ENCODE measurements at places on chromosomes 13 and 19. TPM values are rescaled to one million over a fixed set of nuclear protein-coding genes. Genes with fewer than 3 reads are reported as not detected.

CYP2B6 gene
- 0.23 TPM for total RNA-seq

RCBTB1 gene
- total RNA-seq, result 10.6 TPM

TEKTIP1 gene
- 1.7 TPM for total RNA-seq

EDNRB gene
- not detected for total RNA-seq

CEP89 gene
- 11.9 TPM for total RNA-seq

TMEM38A gene
- total RNA-seq, result 17.2 TPM

ZNF865 gene
- total RNA-seq, result 18.3 TPM

MAB21L1 gene
- total RNA-seq, result not detected

KLK2 gene
- 1.6 TPM for total RNA-seq

APC2 gene
- total RNA-seq, result 0.26 TPM

- H3K36me3 ChIP-seq, result no peaks in the 10 kb centered on the region
- no peak overlapping the region for H3K4me3 ChIP-seq
- DNase-seq, result no peak
- no peaks in the 10 kb centered on the region for H3K4me1 ChIP-seq
Measured at GRCh38 chr13:47454986-47455385, 546.1 kb downstream of the SUCLA2 start.

GRCh38 chr19:55223291-55224037, 5.1 kb downstream of the TMEM86B start:
- no peaks in the 10 kb centered on the region for H3K27me3 ChIP-seq
- H3K27ac ChIP-seq, result no peak overlapping the region
- H3K4me3 ChIP-seq, result no peak overlapping the region
- no peaks in the 10 kb centered on the region for H3K36me3 ChIP-seq

DNA sequence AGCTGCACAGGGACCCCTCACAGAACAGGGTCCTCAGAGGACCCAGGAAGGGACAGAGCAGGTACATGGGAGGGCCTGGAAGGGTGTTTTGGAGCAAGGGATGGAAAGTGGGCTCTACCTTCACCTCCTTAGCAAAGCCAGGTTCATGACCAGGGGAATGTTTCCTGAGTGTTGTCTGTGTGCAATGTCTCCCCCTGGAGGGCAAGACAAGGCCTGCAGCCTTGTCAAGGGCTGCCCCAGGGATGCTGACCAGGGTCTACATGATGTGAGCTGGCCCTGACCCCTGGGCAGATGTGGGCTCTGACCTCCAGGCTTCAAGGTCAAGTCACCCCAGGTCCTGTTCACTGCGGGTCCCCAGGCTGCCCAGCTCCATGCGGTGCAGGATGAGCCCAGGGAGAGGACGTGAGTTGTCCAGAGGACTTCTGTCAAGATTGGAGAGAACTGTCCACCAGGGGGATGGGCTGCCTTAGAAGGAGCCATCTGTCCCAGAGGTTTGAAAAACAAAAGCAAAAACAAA, 1.0 kb upstream of the CEACAM1 start:
- H3K36me3 ChIP-seq, result no peaks in the 10 kb centered on the region
- DNase-seq, result no peak

DNA sequence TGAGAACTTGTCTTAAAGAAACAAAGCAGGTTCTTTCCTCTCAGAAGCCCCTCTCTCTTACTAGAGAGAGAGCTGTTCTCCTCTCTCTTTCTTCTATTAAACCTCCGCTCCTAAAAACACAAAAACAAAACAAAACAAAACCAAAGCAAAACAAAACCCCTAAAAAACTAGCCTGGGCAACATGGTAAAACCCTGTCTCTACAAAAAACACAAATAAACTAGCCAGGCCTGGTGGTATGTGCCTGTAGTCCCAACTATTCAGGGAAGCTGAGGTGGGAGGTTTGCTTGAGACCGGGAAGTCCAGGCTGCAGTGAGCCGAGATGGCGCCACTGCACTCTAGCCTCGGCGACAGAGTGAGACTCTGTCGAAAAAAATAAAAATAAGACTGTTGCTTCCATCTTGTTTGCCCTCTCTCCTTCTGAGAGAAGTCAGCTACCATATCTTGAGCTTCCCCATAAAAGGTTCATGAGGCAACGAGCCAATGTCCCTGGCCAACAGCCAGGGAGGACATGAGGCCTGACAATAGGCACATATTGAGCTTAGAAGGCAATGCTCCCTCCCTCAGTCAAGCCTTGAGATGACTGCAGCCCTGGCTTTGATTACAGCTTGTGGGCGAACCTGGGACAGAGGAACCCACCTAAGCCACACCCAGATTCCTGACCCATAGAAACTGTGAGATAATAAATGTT, 17.5 kb upstream of the FLT3 start:
- H3K36me3 ChIP-seq, result no peaks in the 10 kb centered on the region
- H3K4me3 ChIP-seq, result no peak overlapping the region
- H3K27me3 ChIP-seq, result no peaks in the 10 kb centered on the region
- DNase-seq, result no peak

- DNase-seq, result no peak
- H3K4me1 ChIP-seq, result no peaks in the 10 kb centered on the region
- H3K4me3 ChIP-seq, result no peak overlapping the region
- H3K27ac ChIP-seq, result no peak overlapping the region
- no peaks in the 10 kb centered on the region for H3K36me3 ChIP-seq
Measured at GRCh38 chr13:48891586-48891985, 84.1 kb upstream of the FNDC3A start.

GRCh38 chr13:111547726-111548273, 227.4 kb downstream of the TEX29 start:
- no peak for DNase-seq
- H3K36me3 ChIP-seq, result no peaks in the 10 kb centered on the region
- H3K27ac ChIP-seq, result no peak overlapping the region
- H3K4me1 ChIP-seq, result no peaks in the 10 kb centered on the region
- no peak overlapping the region for H3K4me3 ChIP-seq

- no peak for DNase-seq
- H3K4me3 ChIP-seq, result no peak overlapping the region
- no peaks in the 10 kb centered on the region for H3K36me3 ChIP-seq
- no peaks in the 10 kb centered on the region for H3K27me3 ChIP-seq
- H3K27ac ChIP-seq, result no peak overlapping the region
Measured at GRCh38 chr19:47058621-47059022, 10.2 kb upstream of the TMEM160 start.

- H3K4me3 ChIP-seq, result no peak overlapping the region
- H3K27me3 ChIP-seq, result no peaks in the 10 kb centered on the region
- H3K4me1 ChIP-seq, result no peaks in the 10 kb centered on the region
Measured at GRCh38 chr13:44172281-44172810, 201.3 kb upstream of the SERP2 start.

- H3K4me1 ChIP-seq, result no peaks in the 10 kb centered on the region
- no peak overlapping the region for H3K4me3 ChIP-seq
- no peak overlapping the region for H3K27ac ChIP-seq
- H3K27me3 ChIP-seq, result no peaks in the 10 kb centered on the region
- no peak for DNase-seq
Measured at GRCh38 chr13:103839460-103839859, 773.2 kb upstream of the SLC10A2 start.

DNA sequence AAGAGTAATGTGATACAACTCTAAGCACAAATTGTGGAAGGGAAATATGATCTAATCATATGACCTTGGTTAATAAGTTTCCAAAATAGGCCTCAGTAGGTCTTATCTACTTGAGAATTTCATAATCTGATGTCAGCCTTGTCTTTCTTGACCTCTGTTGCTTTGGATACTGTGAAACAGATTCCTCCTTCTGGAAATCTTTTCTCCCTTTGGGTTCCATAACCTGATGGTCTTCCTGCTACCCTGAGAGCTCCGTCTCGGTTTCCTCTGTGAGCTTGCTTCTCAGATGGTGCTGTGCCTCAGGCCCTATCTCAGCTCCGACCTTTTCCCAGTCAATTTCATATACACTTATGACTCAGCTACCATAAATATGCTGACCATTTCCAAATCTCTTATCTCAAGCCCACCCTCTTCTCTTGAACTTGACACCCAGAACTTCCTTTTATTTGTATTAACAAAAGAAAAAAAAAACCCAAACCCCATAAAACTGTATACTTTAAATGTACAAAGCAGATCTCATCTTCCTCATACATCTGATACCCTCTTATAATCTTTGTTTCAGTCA, 6.4 kb upstream of the SLC46A3 start:
- H3K36me3 ChIP-seq, result no peaks in the 10 kb centered on the region
- no peaks in the 10 kb centered on the region for H3K4me1 ChIP-seq
- no peaks in the 10 kb centered on the region for H3K27me3 ChIP-seq
- H3K27ac ChIP-seq, result no peak overlapping the region
- DNase-seq, result no peak

DNA sequence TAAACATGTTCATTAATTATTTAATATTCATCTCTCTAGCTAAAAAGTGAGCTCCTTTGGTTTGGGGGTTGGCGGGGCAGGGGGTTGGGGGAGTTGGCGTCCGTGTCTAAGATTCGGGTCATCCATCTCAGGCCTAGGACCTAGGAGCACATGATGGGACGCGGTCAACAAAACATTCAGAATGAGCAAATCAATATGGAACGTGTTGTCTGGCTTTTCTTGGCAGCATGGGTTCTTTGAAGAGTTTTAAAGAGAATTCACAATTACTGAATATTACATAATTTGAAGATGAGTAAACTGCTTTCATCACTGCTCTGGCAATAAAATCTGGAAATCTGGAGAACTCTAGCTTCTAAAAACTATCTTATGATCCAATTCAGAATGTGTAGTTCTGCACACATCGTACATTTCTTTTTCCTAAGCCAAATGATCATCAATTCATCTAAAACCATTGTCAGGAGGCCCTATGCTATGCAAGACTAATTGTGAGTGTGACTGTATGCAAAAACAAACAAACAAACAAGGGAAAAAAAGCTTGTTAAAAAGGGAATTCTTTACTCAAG, 5.4 kb upstream of the ARGLU1 start:
- no peak for DNase-seq
- no peak overlapping the region for H3K27ac ChIP-seq
- H3K4me3 ChIP-seq, result no peak overlapping the region
- H3K27me3 ChIP-seq, result no peaks in the 10 kb centered on the region
- H3K4me1 ChIP-seq, result no peaks in the 10 kb centered on the region

DNA sequence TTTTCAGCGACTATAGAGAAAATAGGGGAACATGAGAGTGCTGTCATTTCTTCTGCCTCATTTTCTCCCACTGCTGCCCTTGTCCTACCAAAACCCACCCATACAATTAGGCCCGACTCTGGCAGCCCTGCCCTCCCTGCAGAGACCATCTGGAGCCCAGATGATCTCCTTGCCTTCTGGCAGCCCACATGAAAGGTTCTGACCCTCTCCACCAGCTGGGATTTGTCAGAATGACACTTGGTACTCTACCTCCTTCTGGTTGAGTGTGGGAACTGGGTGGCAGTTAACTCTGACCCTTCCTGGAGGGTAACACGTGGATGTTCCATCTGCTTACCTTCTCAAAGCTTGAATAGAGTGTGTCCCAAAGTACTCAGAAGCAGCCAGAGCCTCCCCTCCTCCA, 21.0 kb upstream of the SIAH3 start:
- no peaks in the 10 kb centered on the region for H3K36me3 ChIP-seq
- DNase-seq, result no peak
- H3K27ac ChIP-seq, result no peak overlapping the region
- no peaks in the 10 kb centered on the region for H3K4me1 ChIP-seq
- no peaks in the 10 kb centered on the region for H3K27me3 ChIP-seq

GRCh38 chr13:26050568-26051230, 1.1 kb downstream of the SHISA2 start:
- no peaks in the 10 kb centered on the region for H3K36me3 ChIP-seq
- no peak overlapping the region for H3K27ac ChIP-seq
- no peaks in the 10 kb centered on the region for H3K4me1 ChIP-seq

- H3K36me3 ChIP-seq, result no peaks in the 10 kb centered on the region
- H3K4me1 ChIP-seq, result peaks cover 16% of the 10 kb centered on the region
- no peaks in the 10 kb centered on the region for H3K27me3 ChIP-seq
- DNase-seq, result no peak
- no peak overlapping the region for H3K4me3 ChIP-seq
Measured at GRCh38 chr13:112723771-112724170, 33.9 kb downstream of the ATP11A start.

GRCh38 chr19:16336571-16336970, 11.9 kb downstream of the KLF2 start:
- no peak for DNase-seq
- H3K4me1 ChIP-seq, result peaks cover 31% of the 10 kb centered on the region
- H3K27ac ChIP-seq, result no peak overlapping the region
- H3K4me3 ChIP-seq, result no peak overlapping the region
- H3K36me3 ChIP-seq, result no peaks in the 10 kb centered on the region
- H3K27me3 ChIP-seq, result no peaks in the 10 kb centered on the region

GRCh38 chr19:42090672-42091071, 14.7 kb downstream of the ZNF574 start:
- no peak for DNase-seq
- peaks cover 40% of the 10 kb centered on the region for H3K4me1 ChIP-seq
- H3K27ac ChIP-seq, result 0 out of 2 replicates have a peak overlapping the region, but pooled peaks have one; percentile 10
- no peaks in the 10 kb centered on the region for H3K27me3 ChIP-seq
- peaks cover 11% of the 10 kb centered on the region for H3K36me3 ChIP-seq
- H3K4me3 ChIP-seq, result no peak overlapping the region

GRCh38 chr13:49951754-49952535, 15.8 kb upstream of the SPRYD7 start:
- no peaks in the 10 kb centered on the region for H3K36me3 ChIP-seq
- no peaks in the 10 kb centered on the region for H3K4me1 ChIP-seq
- DNase-seq, result no peak
- no peaks in the 10 kb centered on the region for H3K27me3 ChIP-seq
